GOT3 (cell line): ENCODE measurements at places on chromosomes 5 and 9.

DNA sequence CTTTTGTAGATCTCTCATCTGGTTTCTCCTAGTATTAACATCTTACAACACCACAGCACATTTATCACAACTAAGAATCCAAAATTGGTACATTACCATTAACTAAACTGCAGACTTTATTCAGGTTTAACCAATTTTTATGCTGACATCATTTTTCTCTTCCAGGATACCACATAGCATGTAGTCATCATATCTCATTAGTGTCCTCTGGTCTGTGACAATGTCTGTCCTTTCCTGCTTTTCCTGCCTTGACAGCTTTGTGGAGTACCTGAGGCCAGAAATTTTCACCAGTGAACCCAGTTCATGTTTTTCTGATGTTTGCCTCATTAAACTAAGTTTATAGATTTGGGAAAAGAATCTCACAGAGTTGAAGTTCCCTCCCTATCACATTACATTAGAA is 294.7 kb upstream of the TNC start:
- no peak for DNase-seq

- DNase-seq: no peak
Observed at GRCh38 chr9:123081824-123082223, 48.4 kb downstream of the GPR21 start.

GRCh38 chr9:70887826-70888225 is 233.6 kb downstream of the TRPM3 start:
- no peak for DNase-seq

- no peak for DNase-seq
Observed at GRCh38 chr9:100029251-100029650, 69.5 kb downstream of the ERP44 start.

GRCh38 chr5:103454770-103455169 is 107.8 kb downstream of the NUDT12 start:
- DNase-seq: no peak

DNA sequence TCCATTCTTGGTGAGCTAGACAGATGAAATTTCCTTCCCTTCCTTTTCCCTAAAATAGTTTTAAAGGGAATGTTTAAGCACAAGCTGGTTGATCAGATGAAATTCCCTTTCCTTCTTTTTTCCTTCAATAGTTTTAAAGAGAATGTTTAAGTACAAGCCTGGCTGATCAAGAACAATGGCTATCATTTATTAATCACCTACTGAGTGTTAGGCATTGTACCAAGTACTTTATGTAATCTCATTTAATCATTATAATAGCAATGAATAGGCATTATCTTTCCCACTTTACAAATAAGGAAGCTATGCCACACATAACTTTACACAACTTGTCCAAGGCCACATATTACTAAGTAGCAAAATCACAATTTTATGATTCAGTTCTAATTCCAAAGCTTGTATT is 152.0 kb upstream of the ACOT12 start:
- no peak for DNase-seq

GRCh38 chr5:35626108-35626507 is 8.4 kb downstream of the SPEF2 start:
- no peak for DNase-seq
